A549 treated with ZK216348 at 1 μM for 4 hours (cell line): ENCODE measurements at places on chromosomes 12 and 14. TPM values are rescaled to one million over a fixed set of nuclear protein-coding genes. Genes with fewer than 3 reads are reported as not detected.

FBLN5 gene
- total RNA-seq = 2.8 to 4.5 TPM (median 3.7 TPM) in 5 replicates

GPRC5D gene
- not detected in 5 replicates for total RNA-seq

OR11H12 gene
- not detected in 5 replicates for total RNA-seq

HOXC5 gene
- total RNA-seq = 0.39 to 0.60 TPM (median 0.53 TPM) in 5 replicates

FRMD6 gene
- 24.3 to 41.9 TPM (median 35.7 TPM) in 5 replicates for total RNA-seq

OLR1 gene
- total RNA-seq = 0.40 to 2.4 TPM (median 0.95 TPM) in 5 replicates

TGM1 gene
- 0.72 to 1.3 TPM (median 0.74 TPM) in 5 replicates for total RNA-seq

GCN1 gene
- total RNA-seq = 35.4 to 61.7 TPM (median 60.1 TPM) in 5 replicates

ZC2HC1C gene
- 3.9 to 5.3 TPM (median 4.1 TPM) in 5 replicates for total RNA-seq

TAS2R42 gene
- total RNA-seq = not detected in 5 replicates

DDX23 gene
- total RNA-seq = 87.9 to 92.3 TPM (median 89.1 TPM) in 5 replicates

PMCH gene
- total RNA-seq = not detected in 5 replicates

BMP4 gene
- total RNA-seq = 1.2 to 2.9 TPM (median 2.7 TPM) in 5 replicates

SLCO1B1 gene
- 0.15 to 0.53 TPM (median 0.26 TPM) in 5 replicates for total RNA-seq

DBX2 gene
- not detected in 5 replicates for total RNA-seq

CLSTN3 gene
- total RNA-seq = 11.0 to 19.0 TPM (median 16.0 TPM) in 5 replicates

BMAL2 gene
- total RNA-seq = 13.0 to 21.7 TPM (median 20.2 TPM) in 5 replicates

ADAM21 gene
- not detected in 5 replicates for total RNA-seq

KDM5A gene
- total RNA-seq = 16.5 to 25.4 TPM (median 22.7 TPM) in 5 replicates

LRP1-AS gene
- not detected in 5 replicates for total RNA-seq

PRR4 gene
- total RNA-seq = 1.2 to 2.5 TPM (median 1.9 TPM) in 5 replicates

NANOG gene
- not detected in 5 replicates for total RNA-seq

SUDS3 gene
- total RNA-seq = 13.2 to 17.3 TPM (median 15.6 TPM) in 5 replicates

PAX9 gene
- 2.6 to 3.7 TPM (median 2.8 TPM) in 5 replicates for total RNA-seq

ADAMTS20 gene
- not detected in 5 replicates for total RNA-seq

VDR gene
- total RNA-seq = 2.5 to 3.2 TPM (median 2.8 TPM) in 5 replicates

KCNH3 gene
- total RNA-seq = 1.5 to 2.8 TPM (median 2.6 TPM) in 5 replicates
